Sciatic nerve (tissue), 2 donors: ENCODE measurements at places on chromosomes 2 and 18. TPM values are rescaled to one million over a fixed set of nuclear protein-coding genes. Genes with fewer than 3 reads are reported as not detected.

DNA sequence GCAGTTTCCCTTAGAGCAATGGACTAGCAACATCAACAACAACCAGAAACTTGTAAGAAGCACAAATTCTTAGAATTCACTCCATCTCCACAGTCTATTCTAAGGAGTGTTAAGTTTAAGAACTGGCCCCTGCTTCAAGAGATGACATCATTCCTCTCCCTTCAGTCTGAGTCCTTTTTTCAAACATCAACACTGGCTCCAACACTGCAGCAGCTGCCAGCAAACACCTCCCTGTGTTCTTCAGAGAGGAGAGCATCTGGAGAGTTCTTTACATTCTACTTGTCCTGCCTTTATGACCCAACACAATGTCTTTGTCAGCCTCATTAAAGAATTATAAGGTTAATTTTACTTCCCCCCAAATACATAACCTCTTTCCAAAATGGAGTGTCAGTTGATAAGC lies 122.3 kb downstream of the HNMT start:
- DNase-seq, result no peak

GRCh38 chr2:151946899-151947812 lies 118.9 kb upstream of the ARL5A start:
- no peak for DNase-seq

DNA sequence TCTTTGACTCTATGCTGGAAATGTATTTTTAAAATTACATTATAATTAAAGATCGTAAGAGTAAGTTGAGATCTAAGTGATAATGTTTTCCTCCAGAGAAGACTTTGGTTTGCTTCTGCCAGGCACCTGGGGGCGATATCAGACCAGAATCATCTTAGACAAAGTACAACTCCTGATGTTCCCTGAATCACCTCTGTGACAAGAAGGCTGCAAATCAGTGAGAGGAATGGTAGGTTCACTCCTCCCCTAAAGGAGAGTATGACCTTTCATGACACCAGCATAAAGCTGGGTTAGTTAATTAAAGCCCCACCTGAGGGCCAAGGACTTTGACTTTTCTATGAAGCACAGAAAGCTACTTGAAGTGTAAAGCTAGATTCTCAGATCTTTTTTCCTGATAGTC lies 114.4 kb upstream of the DTNA start:
- no peak for DNase-seq

- DNase-seq, result no peak
These were observed 120.5 kb upstream of the POU3F3 start for GRCh38 chr2:104733226-104733943.

DNA sequence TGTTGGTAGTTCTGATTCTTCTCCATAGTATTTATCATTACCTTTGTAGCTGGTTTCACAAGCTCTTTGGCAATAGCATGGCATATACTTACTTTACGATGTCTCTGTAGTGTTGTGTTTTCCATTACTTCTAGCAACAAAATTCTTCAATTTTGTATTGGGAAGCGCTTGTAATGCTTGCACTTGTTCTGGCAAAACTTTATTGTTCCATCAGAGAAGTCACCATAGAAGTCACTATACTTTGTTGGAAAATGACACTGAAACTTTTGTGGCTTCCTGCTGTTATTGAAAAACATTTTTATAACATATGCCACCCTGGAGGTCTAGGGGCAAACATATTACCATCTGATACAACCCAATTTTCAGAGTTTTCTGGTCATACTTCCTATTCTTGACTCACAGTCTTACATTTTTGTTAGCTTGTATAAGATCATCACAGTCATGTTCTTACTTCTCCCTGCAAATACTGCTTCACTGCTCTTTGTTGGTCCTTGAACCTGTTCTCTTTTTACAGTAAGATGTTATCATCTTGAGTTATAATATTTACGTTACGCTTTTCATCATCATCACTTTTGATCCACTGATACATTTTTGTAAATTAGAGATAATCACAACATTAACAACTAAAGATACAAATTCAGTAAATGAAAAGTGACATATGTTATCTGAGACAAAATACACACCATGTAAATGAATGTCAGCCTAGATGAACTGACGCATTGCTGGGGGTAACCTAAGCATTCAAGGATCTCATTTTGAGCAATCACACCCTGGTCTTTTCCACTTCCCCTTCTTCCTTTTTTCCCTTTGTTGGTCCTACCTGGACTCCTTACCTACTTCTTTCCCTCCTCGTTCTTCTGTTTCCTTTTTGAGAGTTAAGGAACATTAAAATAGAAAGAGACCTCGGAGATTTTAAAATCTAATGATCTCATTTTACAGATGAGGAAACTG lies 33.3 kb upstream of the CXCR4 start:
- DNase-seq, result no peak

CHRNG gene
- total RNA-seq, result not detected

DNA sequence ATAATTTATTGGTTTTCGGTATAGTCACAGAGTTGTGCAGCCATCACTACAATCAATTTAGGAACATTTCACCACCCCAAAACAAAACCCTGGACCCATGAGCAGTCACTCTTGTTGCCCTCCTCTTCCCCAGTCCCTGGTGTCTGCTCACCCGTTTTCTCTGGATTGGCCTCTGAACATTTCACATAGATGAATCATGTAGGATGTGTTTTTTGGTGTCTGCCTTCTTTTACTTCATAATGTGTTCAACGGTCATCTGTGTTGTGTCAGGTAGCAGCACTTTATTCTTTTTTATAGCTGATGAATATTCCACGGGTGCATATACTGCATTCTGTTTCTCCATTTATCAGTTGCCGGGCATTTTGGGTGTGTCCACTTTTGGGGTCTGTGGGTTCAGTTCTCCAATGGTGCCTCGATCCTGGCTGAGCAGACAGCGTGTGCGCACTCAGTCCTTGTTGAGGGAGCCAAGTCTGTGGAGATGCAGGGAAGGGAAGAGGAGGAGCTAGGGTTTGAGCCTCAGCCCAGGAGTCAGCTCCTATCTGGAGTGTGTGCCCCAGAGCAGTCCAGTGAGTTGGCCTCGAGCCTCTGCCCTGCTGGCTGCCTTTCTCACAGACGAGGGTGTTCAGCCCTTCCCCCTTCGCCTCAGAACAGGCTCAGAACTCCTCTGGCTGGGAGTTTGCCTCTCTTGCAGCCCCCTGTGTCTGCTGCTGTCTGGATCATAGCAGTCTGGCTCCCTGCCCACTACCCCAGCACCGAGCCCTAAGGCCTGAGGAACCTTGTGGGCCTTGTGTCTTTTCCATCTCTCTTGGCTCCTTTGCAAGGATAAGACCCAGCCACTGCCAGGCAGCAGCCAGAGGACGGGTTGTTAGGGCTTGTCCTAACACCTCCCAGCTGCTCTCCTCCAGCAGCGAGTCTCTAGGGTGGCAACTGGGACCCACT lies 18.0 kb downstream of the C2orf74 start:
- DNase-seq, result no peak

GRCh38 chr2:171410101-171410500 lies 23.7 kb downstream of the METTL8 start:
- no peak for DNase-seq

GRCh38 chr2:118945881-118946280 lies 3.9 kb downstream of the MARCO start:
- DNase-seq, result no peak

WDPCP gene
- 16.6 TPM for total RNA-seq

GLI2 gene
- total RNA-seq, result 14.4 TPM

DNA sequence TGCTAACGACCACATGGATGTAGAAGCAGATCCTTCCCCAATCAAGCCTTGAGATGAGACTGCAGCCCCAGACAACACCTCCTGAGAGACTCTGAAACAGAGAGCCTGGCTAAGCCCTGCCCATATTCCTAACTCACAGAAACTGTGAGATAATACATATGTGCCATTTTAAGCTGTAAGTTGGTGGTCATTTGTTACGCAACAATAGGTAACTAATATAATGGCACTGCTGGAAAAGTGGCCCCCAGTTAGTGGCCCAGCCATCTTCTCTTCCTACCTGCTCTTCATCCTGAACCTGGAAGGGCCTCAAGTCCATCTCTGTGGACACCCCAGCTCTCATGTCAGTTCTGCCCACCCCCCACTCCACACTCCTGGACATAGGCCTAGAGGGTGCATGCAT lies 144.0 kb downstream of the TMEM17 start:
- no peak for DNase-seq

DNA sequence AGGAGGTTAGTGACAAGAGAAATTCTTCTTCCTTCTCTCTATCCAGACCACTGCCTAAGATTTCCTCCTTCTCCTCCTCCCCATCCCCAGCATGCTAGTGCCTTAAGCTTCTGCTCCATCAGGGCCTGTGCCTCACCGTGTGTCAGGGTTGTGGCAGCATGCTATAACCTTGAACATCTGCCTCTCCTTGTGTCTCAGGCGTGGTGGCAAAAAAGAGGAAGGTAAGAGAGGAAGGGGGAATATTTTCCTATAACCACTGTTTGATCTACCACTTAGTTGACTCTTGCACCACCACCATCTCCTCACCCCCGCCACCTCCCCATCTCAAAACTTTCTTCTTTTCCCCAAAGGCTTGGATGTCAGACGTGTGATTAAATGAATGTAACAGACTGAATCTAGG lies 38.3 kb upstream of the PEX13 start:
- DNase-seq, result no peak

DNA sequence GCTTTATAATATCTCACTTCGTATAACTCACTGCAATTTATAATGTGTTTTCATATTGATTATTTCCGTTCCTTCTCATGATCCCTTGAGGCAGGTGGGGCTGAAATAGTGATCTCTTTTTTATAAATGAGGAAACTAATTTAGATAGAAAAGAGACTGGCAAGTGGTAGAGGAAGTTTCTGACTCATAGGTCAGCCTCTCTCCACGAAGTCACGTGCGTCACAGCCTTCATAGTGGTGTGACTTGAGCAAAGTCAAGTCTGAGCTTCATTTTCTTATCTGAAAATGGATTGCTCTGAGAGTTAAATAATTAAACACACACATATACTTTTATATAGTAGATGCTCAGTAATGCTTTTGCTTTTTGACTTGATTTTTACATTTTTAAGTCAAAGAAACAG lies 19.9 kb downstream of the ABCG5 start:
- DNase-seq, result peak; percentile 66

DNA sequence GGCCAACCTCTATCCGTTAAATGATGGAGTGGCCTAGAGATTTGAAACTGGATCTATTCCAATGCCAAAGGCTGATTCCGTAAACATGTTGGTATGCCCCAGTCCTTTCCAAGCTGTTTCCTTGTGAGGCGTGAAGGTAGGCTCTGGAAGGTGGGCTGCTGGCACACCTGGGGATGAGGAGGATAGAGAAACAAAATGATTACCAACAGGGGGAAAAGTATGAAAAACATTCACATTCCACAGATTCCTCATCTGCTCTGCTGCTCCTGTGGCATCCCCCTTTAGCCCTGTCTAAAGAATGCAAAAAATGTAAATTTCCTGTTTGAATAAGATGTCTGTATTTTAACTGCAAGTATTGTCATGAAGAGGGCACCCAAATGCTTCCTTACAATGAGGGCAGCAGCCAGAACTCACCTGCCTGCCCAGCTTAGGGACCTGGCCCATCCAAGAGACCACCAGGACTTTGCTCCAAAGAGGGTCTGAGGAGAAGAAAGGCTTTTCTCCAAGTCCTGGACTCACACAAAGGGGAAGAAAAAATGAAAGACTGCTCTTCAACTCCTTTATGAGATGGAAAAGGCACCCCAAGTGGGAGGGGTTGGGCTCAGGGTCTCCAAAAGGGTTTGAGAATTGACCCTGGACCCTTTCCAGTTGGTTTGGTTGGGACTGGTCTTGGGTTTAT lies 132.3 kb upstream of the PELI1 start:
- DNase-seq, result no peak

GRCh38 chr2:505941-506340 lies 171.3 kb downstream of the TMEM18 start:
- no peak for DNase-seq

- no peak for DNase-seq
These were observed 74.1 kb downstream of the KLHL29 start for GRCh38 chr2:23459032-23459431.
